ENCODE measurements at places on chromosomes 1 and 21.
A peak's percentile ranks its signal among the peaks of the same experiment; 100 is the strongest.

DNA sequence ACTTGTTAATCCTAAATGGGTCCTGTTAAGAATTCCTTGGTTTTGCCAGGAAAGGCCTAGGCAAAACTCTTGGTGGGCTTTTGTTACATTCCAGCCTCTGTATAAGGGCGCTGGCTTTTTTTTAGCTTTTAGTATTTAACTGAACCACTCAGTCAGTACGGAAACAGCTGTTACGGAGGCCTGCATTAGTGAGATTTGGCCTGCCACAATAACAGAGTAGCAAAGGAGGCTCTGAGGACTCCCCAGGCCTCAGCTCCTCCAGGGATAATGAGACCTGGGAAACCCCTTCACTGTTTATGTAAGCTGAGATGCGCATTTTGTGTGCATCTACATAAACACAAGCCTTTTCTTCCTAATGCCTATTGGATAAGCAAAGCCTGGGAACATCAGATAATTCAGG, 210.2 kb downstream of the APP start:
- H3K27ac ChIP-seq = no peak overlapping the region
- H3K4me1 ChIP-seq = no peaks in the 10 kb centered on the region
- H3K4me3 ChIP-seq = no peak overlapping the region

GRCh38 chr1:94648225-94649007, 106.9 kb upstream of the F3 start:
- no peaks in the 10 kb centered on the region for H3K4me1 ChIP-seq
- DNase-seq = no peak
- H3K36me3 ChIP-seq = no peaks in the 10 kb centered on the region
- no peak overlapping the region for H3K27ac ChIP-seq

GRCh38 chr1:232511172-232511571, 118.8 kb downstream of the SIPA1L2 start:
- no peaks in the 10 kb centered on the region for H3K36me3 ChIP-seq
- no peaks in the 10 kb centered on the region for H3K4me1 ChIP-seq
- no peak overlapping the region for H3K27ac ChIP-seq
- H3K27me3 ChIP-seq = no peaks in the 10 kb centered on the region

GRCh38 chr1:243575070-243575469, 275.0 kb downstream of the AKT3 start:
- H3K27me3 ChIP-seq = no peaks in the 10 kb centered on the region
- H3K4me3 ChIP-seq = no peak overlapping the region
- no peak for DNase-seq
- peaks cover 12% of the 10 kb centered on the region for H3K36me3 ChIP-seq

DNA sequence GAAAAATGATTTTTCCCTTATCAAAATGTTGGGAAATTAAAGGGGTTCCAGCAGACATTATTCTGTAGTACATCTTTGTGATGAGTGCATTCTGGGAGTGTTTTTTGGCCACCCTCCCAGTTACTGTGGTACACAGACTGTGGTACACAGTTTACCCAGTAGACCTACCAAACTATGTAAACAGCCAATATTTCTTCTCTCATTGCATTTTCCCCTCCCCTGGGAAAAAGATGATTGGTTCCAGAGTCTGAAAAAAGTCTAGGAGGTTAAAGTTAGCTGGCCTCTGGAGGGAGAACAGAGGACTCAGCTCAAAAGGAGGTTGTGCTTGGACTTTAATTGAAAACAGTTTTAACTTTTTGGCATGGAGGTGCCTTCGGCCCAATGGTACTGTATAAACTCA, 42.5 kb downstream of the PGM1 start:
- no peak for DNase-seq
- H3K4me3 ChIP-seq = no peak overlapping the region
- H3K27ac ChIP-seq = no peak overlapping the region
- no peaks in the 10 kb centered on the region for H3K4me1 ChIP-seq

DNA sequence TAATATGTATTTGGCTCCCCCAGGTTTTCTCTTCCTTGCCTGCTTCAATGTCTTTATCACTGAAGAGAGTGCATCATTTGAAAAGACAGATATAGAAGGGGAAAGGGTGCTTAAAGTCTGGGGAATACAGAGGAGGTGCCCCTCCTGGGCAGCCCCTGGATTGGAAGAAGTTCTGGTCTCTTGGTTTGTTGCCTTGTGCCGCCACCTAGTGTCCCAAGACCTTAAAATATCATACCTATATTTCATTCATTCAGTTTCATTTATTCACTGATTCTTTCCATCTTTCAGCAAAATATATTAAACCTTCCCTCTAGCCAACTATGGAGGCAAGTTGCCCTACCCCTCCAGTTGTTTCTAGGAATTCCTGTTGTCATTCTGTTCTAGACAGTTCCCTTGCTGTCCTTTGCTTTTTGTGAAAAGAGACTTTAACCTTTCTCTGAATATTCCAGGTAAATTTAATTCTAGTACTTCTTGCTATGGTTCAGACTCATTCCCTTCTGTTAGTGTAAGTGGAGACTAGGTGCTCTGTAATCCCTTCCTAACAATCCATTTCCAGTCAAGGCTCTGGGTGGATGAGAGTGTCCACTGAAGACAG, 56.1 kb downstream of the MEF2D start:
- peaks cover 4% of the 10 kb centered on the region for H3K4me1 ChIP-seq
- H3K27ac ChIP-seq = no peak overlapping the region
- no peak overlapping the region for H3K4me3 ChIP-seq
- peaks cover 28% of the 10 kb centered on the region for H3K27me3 ChIP-seq

DNA sequence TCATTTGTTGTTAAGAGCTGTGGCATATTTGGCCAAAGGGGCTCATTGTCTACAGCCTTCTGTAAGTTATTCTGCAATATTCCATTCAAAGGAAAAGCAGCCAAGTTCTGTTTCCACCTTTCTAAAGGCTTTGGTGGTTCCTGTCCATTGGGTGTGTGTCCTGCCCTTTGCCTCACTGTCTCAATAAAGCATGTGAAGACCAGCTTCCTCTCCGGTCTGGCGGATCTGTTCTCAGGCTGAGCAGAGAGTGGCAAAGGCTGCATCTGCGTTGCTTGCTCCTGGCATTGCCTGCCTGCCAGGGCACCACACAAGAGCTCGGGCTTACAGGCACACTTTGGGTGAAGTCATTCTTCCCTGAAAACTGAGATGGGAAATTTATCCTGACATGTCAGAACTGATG, 34.9 kb downstream of the ST6GALNAC3 start:
- no peaks in the 10 kb centered on the region for H3K36me3 ChIP-seq
- no peak overlapping the region for H3K27ac ChIP-seq
- H3K27me3 ChIP-seq = no peaks in the 10 kb centered on the region
- DNase-seq = no peak
- no peaks in the 10 kb centered on the region for H3K4me1 ChIP-seq

DNA sequence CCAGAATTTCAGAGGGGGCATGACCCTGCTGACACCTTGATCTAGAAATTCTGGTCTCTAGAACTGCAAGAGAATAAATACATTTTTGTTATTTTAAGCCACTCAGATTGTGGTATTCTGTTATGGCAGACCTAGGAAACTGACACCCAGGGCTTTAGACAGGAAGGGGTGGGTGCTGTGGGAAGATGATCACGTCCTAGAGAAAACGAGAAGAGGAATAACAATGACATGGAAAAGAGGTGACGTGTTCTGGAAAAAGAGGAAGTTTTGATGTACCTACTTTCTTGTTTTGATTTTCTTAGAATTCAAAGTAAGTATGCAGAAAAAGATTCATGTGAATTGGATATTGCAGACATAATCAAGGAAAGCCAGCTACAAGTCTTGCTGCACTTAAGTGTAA, 232.9 kb upstream of the RUNX1 start:
- no peaks in the 10 kb centered on the region for H3K36me3 ChIP-seq
- no peak overlapping the region for H3K4me3 ChIP-seq
- H3K27me3 ChIP-seq = no peaks in the 10 kb centered on the region
- H3K27ac ChIP-seq = no peak overlapping the region

DNA sequence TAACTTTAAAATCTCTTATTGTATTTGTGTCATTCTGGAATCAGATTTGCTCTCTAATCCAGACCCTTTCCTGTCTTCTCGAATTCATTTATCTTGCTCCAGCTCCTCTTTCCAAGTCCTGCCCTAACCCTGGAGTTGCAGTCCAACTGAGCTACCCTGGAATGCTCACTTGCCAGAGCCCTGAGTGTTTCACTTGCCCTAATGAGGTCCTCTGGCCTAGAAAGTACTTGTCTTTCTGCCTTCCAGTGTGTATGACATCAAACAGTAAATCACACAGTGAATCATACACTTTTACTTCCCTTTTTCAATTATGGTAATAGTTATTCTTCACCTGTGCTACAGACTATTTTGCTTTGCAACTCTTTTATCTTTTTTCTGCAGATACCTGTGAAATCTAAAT, 96.9 kb downstream of the NEK7 start:
- no peaks in the 10 kb centered on the region for H3K4me1 ChIP-seq
- no peaks in the 10 kb centered on the region for H3K27me3 ChIP-seq
- no peak for DNase-seq
- no peak overlapping the region for H3K27ac ChIP-seq

- peaks cover 6% of the 10 kb centered on the region for H3K36me3 ChIP-seq
- no peak overlapping the region for H3K4me3 ChIP-seq
- DNase-seq = peak; percentile 45
- H3K27ac ChIP-seq = peak overlapping the region; percentile 97
These were observed 92.4 kb upstream of the GPR88 start for GRCh38 chr1:100445565-100445964.

DNA sequence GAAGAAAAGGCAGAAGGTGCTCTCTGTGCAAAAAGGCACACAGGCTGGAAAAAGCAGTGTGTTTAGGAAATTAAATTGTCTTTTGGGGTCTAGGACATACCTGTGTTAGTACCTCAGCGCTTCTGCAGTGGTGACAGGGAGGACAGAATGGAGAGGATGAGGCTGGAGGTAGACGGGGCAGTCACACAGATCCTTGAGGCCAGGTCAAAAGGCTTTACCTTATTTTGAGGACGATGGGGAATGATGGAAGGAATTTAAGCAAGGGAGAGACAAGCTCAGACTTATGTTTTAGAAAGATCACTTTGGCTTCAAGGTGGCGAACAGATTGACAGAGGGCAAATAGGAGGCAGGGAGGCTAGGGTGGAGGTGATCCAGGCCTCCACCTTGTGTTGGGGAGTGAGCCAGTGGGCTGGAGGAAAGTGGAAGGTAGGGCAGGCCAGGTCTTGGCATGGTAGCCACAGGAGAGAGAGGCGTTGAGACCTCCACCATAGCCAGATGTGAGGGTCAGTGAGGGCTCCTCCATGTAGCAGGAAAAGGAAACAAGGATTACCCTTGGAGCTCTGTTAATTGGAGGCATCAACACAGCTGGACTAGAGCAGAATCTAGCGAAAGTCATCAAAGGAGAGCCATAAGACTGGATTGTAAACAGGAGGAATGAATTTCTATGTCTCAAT, 4.2 kb downstream of the CYP4B1 start:
- H3K36me3 ChIP-seq = no peaks in the 10 kb centered on the region
- H3K4me1 ChIP-seq = no peaks in the 10 kb centered on the region
- no peak for DNase-seq
- H3K27ac ChIP-seq = no peak overlapping the region
- no peaks in the 10 kb centered on the region for H3K27me3 ChIP-seq

GRCh38 chr1:9397997-9398526, 105.4 kb downstream of the SPSB1 start:
- no peaks in the 10 kb centered on the region for H3K36me3 ChIP-seq
- DNase-seq = no peak
- peaks cover 7% of the 10 kb centered on the region for H3K4me1 ChIP-seq
- H3K4me3 ChIP-seq = no peak overlapping the region

- H3K4me1 ChIP-seq = no peaks in the 10 kb centered on the region
- H3K36me3 ChIP-seq = no peaks in the 10 kb centered on the region
- H3K27ac ChIP-seq = no peak overlapping the region
- DNase-seq = no peak
- no peaks in the 10 kb centered on the region for H3K27me3 ChIP-seq
These were observed 39.3 kb downstream of the TCP10L start for GRCh38 chr21:32545948-32546441.

DNA sequence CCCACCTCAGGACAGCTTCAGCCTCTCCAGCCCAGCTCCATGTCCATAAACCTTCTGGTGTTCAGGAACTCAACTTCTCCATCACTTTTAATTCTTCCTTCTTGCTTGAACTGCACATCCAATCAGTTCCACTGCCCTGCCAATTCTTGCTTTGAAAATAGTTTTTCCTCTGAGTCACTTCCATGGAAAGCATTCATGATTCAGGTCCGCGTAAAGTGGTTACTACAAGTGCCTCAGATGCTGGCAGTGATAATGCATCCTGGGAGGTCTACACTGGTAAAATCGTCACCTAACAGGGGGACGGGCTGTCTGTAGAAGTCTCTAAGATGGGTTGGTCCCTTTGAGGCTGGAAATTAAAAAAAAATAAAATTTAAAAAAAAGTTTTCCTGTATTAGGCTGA, 25.9 kb upstream of the RCAN1 start:
- no peaks in the 10 kb centered on the region for H3K27me3 ChIP-seq
- no peaks in the 10 kb centered on the region for H3K4me1 ChIP-seq
- DNase-seq = no peak
- H3K4me3 ChIP-seq = no peak overlapping the region
- H3K27ac ChIP-seq = no peak overlapping the region
- no peaks in the 10 kb centered on the region for H3K36me3 ChIP-seq

GRCh38 chr1:225657462-225657989, 4.6 kb upstream of the ENAH start:
- H3K4me1 ChIP-seq = peaks cover 5% of the 10 kb centered on the region
- no peaks in the 10 kb centered on the region for H3K27me3 ChIP-seq
- H3K4me3 ChIP-seq = no peak overlapping the region
- no peak for DNase-seq
- no peaks in the 10 kb centered on the region for H3K36me3 ChIP-seq

DNA sequence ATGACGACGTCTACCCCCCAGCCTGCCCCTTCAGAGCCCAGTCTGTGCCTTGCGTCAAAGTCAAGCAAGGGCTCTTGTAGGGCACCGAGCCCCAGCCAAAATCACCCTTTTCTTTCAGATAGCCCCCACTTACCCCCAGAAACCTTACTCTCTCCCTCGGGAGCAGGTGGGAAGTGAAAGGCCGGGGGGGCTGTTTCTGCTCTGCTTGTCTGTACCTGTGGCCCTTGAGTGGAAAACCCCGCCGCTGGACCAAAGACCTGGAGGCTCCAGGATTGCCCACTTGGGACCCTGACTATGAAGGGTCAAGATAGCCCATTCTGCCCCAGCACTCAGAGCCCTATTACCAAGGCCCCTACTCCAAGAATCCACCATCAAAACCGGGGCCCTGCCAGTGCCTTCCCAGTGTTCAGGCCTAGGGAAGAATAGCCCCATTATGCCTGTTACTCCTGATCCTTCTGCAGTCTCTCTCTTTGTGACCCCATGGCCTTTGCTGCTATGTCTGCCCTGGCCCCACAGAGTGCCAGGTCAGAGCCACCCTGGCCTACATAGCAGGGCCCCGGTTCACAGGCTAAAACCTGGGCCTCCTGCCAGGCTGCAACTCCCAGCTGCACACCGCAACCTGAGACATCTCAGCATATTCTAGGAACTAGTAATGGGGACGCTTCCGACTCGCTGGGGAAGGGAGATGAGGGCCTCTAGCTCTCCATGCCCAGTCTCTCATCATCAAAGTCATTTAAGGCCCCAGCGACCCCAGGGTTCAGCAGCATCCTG, 22.2 kb upstream of the HPDL start:
- peaks cover 6% of the 10 kb centered on the region for H3K4me1 ChIP-seq
- peak overlapping the region; percentile 87 for H3K4me3 ChIP-seq
- H3K27ac ChIP-seq = peak overlapping the region; percentile 83
- no peak for DNase-seq
- H3K36me3 ChIP-seq = no peaks in the 10 kb centered on the region
- H3K27me3 ChIP-seq = no peaks in the 10 kb centered on the region

- no peaks in the 10 kb centered on the region for H3K4me1 ChIP-seq
- H3K4me3 ChIP-seq = no peak overlapping the region
- H3K27ac ChIP-seq = no peak overlapping the region
- no peaks in the 10 kb centered on the region for H3K27me3 ChIP-seq
- DNase-seq = no peak
These were observed 159.8 kb upstream of the USP24 start for GRCh38 chr1:55374801-55375616.

GRCh38 chr21:46050668-46051378, 47.1 kb upstream of the COL6A2 start:
- H3K4me3 ChIP-seq = no peak overlapping the region
- no peak overlapping the region for H3K27ac ChIP-seq
- no peaks in the 10 kb centered on the region for H3K4me1 ChIP-seq
- no peak for DNase-seq
- no peaks in the 10 kb centered on the region for H3K27me3 ChIP-seq
